ENCODE measurements at places on chromosomes 7 and 10.

GRCh38 chr7:74228951-74229900, 19.4 kb downstream of the LAT2 start:
- DNase-seq, result no peak

- DNase-seq, result no peak
Measured at GRCh38 chr10:53025172-53025711, 252.7 kb upstream of the MBL2 start.

DNA sequence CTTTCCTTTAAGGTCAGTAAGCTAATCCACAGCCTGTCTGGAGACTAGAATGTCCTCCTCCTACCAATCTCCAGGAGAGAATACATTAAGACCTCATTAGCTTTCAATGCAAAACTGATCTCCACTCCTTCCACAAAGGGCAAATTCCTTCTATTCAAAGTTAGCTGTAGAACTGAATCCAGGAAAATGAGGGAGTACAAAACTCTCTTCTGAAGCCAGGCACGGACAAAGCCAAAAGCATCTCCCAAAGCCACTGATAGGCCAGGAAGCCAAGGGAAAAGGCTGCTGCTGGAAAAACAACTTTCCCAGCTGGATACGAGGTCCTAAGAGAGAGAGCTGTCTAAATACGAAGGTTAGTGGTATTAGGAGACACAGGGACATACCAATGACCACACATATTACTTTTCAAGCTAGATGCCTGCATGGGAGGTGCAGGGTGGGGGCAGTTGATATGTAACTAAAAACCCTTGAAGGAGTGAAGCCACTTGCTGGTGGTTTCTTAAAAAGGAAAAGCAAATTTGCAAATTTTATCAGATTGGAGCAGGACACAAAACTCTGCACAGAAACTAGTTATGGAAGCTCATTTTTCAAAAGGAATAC, 43.6 kb downstream of the MKX start:
- DNase-seq, result no peak

DNA sequence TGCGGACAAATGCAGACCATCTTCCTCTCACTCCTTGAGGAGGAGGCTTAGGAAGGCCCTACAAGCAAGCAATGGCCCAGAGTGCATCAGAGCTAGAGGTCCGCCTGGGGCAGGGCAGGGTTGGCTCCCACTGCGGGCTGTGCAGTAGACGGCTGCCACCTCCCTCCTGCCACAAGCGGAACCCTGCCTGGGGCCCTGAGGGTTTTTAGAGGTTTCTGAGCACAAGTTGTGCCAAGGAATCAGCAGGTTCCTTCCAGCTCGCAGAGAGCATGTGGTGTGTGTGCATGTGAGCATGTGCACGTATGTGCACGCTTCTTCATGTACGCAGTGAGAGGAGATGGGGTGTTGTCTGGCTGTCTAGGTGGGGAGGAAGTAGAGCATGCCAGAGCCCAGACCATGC, 25.9 kb upstream of the SMARCD3 start:
- DNase-seq, result no peak

GRCh38 chr10:114720685-114721278, 62.7 kb upstream of the ABLIM1 start:
- no peak for DNase-seq

GRCh38 chr7:26443751-26444150, 152.1 kb downstream of the SNX10 start:
- no peak for DNase-seq

DNA sequence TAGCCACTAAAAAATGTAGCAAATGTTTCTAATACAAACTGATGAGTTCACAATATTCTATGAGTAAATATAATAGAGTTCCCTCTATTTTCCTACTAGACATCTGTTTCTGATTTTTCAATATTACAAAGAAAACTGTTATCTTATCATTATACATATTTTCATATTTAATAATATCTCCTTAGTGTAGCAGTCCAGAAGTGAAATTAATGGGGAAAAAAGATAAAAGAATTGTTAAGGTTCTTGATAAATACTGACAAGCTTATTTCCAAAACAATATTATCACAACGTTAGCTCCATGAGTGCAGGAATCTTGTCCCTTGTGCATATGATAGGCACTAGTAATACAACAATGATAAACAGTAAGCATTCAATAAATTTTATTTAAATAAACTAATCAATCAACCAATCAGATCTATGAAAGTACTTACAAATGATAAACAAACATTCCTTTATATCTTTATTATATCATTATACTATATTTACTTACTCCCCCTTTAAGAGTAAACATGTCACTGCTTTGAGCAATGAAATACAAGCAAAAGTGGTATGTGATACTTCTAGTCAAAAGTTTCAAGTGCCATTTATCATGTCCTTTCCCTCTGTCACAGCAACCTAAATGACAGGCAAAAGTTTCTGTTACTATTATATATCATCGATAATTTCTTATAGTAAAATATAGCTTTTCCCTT, 103.1 kb downstream of the IMMP2L start:
- DNase-seq, result no peak

DNA sequence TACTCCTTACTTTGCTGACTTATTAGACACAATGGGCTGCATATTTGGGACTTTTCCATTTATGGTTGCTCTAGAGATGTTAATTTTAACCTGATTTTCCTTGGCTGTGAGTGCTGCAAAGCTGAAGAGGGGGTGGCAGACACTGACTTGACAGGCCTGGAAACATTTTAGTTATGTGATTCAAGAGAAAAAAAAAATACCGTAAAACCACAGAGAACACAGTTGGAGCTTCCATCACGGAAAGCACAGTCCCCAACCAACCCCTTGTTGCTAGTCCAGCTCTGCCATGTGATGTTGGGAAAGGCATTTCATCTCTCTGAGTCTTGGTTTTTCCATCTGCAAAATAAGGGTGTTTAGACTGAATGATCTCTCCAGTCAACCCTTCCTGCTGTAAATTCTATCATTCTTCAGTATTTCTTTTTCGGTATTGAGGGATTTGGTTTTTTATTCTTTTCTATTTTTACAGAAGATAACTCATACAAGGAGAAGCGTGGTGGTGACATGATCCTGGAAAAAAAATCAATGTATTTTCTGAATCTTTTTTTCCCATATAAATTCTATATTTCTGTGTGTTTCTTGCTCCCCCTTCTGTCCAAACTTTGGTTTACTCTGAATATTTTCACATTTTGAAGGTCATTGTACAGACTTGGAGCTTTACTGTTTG, 246.1 kb downstream of the REEP3 start:
- DNase-seq, result no peak

DNA sequence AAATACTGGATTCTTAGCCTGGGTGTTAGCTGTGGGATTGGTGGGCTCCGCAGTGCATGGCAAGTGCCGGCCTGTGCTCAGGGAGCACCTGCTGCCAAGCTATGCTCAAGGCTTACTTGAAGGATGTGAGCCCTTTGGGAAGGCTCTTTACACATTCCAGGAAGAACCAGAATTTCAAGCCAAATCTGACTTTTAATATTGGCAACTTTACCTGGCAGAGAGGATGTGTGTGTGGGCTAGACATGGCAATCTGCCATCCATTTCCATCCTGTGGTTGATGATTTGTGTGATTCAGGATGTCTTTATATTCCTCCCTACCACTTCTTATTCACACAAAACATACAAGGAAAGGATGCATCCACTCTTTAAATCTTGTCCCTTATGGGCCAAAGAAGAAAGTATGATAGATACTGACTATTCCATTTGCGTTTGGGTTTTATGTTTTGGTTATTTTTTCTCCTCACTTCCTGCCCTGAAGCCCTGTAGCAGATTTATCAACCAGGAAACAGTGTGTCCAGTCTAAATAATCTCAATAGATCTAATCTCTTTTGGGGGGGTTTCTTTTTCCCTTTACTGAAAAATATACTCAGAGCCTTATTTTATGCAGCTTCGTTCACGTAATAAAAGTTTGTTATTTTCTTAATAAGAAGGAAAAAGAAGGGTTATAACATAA, 247.1 kb downstream of the COBL start:
- no peak for DNase-seq

- no peak for DNase-seq
Measured at GRCh38 chr10:92419740-92420545, 129.0 kb downstream of the MARCHF5 start.

- no peak for DNase-seq
Measured at GRCh38 chr10:87685832-87686574, 26.3 kb downstream of the PAPSS2 start.

DNA sequence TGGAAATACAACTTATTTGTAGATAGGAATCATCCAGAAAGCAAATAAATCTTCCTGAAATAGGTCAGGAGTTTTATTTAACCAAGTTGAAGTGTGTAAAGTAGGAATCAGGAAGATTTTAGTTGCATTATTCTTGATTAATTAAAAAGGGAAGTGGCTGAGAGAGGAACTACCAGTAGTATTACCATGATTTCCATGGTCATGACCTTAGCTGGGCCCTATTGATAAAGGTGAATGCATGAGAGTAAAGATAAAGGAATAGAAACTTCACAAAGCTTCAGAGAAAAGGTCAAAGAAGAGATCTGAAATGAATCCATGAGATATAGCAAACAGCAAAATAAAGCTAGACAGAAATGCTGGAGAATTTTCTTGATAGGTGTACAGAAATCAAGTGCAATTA, 46.2 kb upstream of the DLX6 start:
- DNase-seq, result no peak

DNA sequence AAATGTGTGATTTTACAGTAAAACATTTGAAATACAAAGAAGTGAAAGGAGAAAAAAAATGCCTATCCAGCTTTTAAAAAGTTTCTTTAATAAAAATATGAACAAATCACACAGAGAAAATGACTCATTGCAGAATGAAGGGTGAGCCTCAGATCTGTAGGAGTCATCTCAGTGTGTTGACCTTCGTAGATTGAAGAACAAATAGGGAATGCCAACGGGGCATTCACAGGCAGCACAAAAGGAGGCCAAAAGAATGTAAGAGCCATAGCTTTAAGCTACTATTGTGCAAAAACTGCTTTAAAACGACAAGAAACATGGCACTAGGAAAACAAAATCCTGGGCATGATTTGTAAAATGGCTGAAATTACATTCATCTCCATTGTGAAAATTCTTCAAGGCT, 782.7 kb upstream of the CELF2 start:
- DNase-seq, result no peak

DNA sequence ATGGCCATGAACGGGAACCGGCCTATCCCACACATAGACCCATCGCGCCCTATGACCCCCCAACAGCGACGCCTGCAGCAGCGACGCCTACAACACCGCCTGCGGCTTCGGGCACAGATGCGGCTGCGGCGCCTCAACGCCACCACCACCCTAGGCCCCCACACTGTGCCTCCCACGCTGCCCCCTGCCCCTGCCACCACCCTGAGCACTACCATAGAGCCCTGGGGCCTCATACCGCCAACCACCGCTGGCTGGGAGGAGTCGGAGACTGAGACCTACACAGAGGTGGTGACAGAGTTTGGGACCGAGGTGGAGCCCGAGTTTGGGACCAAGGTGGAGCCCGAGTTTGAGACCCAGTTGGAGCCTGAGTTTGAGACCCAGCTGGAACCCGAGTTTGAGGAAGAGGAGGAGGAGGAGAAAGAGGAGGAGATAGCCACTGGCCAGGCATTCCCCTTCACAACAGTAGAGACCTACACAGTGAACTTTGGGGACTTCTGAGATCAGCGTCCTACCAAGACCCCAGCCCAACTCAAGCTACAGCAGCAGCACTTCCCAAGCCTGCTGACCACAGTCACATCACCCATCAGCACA, 9.5 kb downstream of the POLD2 start:
- DNase-seq, result no peak

DNA sequence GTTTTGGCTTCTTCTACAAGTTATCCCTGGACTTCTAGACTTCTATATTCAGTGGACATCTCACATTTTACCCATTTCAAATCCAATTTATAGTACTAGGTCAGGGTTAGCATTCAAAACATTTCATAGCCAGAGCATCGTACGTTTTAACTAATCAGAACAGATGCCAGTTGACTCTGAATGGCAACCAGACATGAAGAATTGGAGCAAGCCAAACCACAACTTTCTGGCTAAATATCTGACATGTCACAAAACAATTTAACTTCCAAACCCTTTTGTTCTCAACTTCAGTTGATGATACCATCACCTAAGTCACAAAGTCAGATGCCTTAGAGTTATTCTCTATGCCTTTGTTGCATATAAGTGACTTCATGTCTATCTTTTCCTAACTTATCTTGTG, 1105.7 kb downstream of the XPNPEP1 start:
- no peak for DNase-seq

- DNase-seq, result no peak
Measured at GRCh38 chr7:134690016-134690415, 43.4 kb downstream of the BPGM start.

DNA sequence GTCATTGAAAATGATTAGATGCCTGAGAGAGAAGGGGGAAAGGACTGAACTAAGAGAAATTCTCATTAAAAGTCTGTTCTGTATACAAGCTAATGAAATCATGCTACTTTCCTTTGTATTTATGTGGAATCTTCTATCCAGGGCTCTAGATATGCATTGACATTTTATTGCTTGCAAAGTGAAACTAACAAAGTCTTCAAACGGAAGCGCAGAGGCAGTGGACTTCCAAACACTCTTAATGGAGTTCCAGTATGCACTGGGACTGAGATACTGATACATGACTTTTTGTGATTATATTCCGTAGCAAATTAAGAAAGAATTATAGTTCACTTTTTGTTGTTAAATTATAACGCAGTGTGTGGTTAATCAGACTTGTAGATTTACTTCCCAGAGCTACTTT, 166.8 kb upstream of the TBX20 start:
- DNase-seq, result no peak

DNA sequence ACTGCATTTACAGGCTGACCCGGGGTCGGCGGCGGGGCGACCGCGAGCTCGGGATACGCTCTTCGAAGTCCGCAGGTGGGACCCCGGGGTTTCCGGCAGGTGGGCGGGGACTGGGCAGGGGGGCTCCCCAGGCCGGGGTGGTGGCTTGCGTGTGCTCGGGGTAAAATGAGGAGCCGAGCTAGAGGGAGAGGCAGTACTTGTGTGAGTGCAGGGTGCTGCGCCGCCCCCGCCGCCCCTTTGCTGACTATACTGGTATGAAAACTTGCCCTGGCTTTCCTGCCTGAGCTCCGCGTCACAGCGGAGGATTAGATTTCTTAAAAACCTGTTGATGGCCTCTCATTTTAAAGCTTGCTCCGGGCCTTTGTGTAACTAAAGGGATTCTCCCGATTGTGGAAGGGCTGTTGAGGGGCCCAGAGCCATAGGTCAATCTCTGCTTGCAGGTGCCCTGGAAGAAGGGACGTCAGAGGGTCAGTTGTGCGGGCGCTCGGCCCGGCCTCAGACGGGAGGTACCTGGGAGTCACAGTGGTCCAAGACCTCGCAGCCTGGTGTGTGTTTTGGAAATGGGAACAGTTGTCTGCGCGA, 488 bp downstream of the ARMC10 start:
- peak; percentile 78 for DNase-seq

DNA sequence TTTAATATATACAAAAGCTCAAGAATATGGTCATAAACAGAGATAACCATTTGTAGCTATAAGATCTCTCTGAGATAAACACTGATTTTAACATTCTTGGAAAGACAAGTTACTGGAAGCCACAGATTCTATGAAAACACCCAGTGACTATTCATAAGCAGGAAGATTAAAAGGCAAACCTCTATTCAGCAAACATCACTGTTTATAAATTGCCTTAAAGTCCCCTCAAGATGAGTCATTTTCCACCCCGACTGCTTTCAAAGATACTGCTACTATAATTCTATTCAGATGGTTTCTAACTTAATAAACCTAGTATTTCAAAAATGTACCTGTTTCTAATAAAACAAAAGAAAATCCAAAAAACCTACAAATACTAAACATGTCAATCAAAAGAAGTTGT, 21.0 kb downstream of the TM9SF3 start:
- DNase-seq, result no peak

GRCh38 chr10:283916-284356, 148.7 kb downstream of the ZMYND11 start:
- no peak for DNase-seq

- DNase-seq, result no peak
Measured at GRCh38 chr7:148782757-148783456, 84.2 kb downstream of the CUL1 start.

Data from stimulated activated CD4-positive, alpha-beta T cell treated with anti-CD3 and anti-CD28 coated beads, Interleukin-12 subunit alpha, Interleukin-12 subunit beta, amount 100 ng/mL, for 4 hours (primary cell).